ENCODE measurements at places on chromosomes 11 and 22.

- DNase-seq: no peak
Measured at GRCh38 chr22:43789452-43789851, 22.7 kb downstream of the EFCAB6 start.

DNA sequence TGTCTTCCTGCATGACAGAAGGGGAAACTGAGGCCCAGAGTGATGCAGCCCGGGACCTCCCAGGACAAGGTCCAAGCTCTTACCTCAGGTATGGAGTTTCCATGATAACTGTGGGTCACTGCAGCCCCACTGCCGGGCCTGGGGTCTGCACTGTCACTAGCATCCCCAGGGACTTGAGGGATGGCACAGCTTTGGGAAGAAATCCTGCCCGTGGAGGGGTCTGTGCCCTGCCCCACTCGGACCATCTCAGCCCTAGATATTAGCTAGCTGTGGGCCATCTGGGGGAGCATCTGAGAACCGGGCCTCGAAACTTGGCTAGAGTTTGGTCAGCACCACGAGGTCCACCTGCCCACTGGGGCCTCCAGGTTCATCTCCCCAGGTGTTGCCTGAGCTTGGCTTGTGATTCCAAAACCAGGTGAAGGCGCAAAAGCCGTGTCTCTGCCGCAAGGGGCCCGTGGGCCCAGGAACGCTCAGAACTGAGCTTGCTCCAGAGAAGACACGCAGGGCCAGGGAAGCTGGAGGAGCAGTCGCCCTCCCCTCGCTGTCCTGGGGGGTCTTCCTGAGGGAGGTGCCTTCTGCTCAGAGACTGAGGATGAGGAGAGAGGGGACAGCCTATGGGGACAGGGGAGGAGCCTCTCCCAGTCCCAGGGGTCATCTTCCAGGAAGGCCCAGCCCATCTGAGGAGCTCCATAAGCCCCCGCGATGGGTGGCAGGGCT, 4.8 kb downstream of the LINC01488 start:
- DNase-seq: no peak

DNA sequence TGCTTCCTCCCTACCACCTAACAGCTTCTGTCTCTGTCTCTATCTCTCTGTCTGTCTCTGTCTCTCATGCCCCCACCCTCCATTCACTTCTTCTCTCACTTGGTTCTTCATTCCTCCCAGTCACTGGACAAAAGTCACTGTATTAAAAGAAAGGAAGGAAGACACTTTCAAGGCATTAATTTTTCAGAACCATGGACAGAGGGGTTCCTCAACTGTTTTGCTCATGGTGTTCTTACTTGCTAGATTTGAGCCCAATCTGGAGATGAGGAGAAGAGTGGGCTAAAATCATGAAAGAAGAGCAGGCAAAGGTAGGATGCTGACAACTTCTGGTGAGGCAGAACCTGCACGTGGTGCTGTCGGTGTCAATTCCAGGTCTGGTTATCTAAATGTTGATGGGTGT, 116.7 kb upstream of the LARGE1 start:
- no peak for DNase-seq

DNA sequence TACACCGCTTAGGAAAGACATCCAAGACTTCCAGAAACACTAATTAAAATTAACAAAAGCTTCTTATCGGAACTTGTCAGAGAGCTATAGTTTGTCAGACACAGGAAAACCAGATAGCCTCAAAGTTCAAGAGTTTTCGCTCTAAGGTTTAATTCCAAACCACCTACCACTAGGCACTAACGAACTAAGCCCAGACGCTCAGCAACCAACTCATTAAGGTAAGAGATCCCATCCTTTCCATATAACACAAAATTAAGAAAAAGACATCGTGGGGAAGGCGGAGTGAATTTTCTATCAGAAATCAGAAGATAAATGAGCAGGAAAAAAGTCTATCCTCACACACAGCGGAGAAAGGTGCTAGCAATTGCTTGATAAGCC, 382 bp downstream of the IMMP1L start:
- DNase-seq: no peak

GRCh38 chr22:19456541-19456940, 9.0 kb upstream of the C22orf39 start:
- DNase-seq: no peak

DNA sequence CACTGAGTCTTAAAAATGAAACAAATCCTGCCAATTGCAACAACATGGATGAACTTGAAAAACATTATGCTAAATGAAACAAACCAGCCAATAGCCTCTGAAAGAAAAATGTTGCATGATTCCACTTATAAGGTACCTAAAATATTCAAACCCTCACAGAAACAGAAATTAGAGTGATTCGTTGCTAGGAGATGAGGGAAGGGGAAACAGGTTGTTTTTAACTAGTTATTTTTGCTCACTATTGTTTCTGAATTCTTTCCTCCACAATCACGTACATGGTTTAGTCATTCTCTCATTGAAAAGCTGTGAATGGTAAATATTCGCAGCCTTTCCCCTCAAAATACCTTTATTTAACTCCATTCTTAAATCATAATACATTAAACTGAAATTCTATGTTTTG, 14.0 kb upstream of the TYR start:
- DNase-seq: no peak

DNA sequence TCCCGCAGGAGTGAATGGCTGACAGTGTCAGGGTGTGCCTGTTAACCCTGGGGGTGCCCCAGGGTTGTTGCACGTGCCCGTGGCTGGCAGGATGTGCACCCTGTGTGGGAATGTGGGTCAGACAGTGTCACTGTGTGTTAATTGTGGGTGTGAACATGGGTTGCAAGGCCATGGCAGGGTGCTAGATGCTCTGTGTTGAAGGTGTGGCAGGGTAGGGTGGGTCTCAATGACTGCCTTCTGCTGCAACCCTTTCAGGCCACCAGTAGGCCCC, 8.3 kb downstream of the RIN1 start:
- DNase-seq: no peak

DNA sequence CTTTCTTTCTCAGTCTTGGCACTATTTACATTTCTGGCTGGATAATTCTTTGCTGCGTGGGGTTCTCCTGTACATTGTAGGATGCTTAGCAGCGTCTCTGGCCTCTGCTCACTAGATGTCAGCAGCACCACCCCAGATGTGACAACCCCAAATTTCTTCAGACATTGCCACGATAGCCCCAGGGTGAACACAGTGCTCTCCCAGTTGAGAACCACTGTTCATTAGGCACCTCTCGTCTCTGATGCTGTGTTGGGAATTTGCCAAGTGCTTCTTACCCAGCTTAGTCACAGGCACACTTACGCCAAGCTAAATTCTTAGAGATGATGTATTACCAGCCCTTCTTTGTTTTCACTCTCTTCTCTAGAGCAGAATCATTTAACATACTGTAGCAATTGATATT, 9.4 kb downstream of the TRIM6 start:
- DNase-seq: no peak

DNA sequence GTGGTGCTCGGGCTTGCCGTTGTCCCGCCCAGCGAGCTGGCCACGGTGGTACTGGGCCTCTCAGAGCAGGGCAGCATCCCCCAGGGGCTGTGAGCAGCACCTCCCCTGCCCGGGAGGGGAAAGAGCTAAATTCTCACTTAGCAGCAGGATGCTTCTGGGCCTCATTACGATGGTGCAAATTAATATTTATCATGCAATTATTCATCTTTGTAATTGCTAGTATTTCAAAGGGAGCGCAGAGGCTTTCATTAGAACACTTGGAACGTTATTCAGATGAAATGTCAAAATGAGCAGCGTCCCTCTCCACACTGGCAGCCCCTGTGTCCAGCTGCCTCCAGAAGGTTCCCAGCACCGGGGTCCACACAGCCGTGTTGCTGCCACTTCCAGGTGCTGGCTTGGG, 95.9 kb upstream of the PRR5 start:
- no peak for DNase-seq

- DNase-seq: no peak
Measured at GRCh38 chr11:133945087-133945974, 11.4 kb downstream of the IGSF9B start.

DNA sequence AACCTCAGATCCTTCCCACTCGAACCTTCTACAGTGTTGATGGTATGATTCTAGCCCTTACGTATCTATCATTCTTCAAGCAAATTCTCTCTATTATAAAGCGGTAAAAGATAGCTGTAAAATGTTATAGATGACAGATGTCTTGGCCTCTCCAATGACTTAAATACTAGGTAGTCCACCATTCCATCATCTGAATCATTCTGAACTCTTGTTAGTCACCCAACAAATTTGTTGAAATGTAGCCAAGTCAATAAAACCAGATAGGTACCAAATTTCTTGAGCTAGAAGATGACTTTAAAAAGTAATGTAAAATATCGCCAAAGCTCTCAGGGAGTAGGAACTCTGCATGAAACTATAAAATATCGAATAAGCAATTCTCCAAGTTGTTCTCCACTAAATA, 32.6 kb upstream of the PICALM start:
- no peak for DNase-seq

DNA sequence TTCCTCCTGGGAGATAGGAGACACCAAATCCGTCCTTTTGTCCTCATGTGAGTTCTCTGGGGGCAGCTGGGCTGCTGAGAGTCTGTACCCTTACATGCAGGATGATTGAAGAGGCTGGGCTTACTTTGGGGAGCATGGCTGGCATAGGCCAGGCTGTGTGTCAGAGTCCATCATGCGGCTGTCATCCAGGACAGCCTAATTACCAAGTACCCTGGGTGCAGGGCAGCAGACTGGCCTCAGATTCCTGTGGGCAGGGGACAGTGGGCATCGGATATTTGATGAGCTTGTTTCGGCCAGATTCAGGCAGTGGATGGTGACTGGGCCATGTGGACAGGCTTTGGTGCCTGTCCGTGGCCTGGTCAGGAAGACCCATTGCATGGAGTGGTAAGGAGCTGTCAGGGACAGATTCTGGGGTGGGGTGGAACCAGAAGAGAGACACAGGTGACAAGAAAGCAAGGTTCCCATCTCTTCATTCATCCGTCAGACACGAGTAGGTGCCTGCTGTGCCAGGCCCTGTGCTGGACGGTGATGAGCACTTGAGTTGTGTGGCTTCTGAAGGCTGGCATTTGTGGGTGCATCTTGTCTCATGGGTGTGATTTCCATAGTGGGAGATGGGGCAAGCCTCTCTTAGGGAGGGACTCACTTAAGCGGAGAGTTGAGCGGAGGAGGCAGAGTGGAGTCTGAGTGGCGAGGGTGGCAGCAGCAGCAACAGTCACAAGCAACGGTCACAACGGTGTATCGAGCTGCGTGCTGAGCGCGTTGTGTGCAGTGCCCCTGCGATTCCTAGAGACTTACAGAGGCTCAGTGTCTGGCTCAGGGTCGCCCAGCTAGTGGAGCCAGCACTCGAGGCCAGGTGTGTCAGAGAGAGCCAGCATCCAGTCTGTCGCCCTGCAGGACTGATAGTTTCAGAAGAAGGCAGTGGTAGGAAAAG, 48.7 kb downstream of the TBC1D22A start:
- no peak for DNase-seq

- no peak for DNase-seq
Measured at GRCh38 chr11:6237761-6238302, 1.1 kb upstream of the CNGA4 start.

GRCh38 chr22:39135092-39135896, 17.2 kb downstream of the CBX7 start:
- no peak for DNase-seq

DNA sequence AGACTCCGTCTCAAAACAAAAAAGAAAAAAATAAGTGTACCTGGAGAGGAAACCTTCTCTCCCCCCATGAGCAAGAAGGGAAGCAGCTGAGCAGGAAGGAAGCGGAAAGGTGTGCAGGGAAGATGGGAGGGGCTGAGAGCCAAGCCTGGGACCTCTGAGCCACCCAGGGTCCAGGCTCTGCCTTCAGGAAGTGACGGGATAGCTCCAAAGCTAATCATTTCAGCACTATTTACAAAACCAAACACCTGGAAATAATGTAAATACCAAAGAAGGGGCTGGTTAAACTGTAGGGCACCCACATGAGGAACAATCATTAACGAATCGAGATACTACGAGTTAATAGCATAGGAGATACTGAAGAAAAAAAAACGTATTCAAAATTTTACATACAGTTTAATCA, 27.9 kb downstream of the ARRB1 start:
- DNase-seq: no peak

GRCh38 chr11:102559839-102560238, 29.3 kb upstream of the MMP7 start:
- DNase-seq: no peak

DNA sequence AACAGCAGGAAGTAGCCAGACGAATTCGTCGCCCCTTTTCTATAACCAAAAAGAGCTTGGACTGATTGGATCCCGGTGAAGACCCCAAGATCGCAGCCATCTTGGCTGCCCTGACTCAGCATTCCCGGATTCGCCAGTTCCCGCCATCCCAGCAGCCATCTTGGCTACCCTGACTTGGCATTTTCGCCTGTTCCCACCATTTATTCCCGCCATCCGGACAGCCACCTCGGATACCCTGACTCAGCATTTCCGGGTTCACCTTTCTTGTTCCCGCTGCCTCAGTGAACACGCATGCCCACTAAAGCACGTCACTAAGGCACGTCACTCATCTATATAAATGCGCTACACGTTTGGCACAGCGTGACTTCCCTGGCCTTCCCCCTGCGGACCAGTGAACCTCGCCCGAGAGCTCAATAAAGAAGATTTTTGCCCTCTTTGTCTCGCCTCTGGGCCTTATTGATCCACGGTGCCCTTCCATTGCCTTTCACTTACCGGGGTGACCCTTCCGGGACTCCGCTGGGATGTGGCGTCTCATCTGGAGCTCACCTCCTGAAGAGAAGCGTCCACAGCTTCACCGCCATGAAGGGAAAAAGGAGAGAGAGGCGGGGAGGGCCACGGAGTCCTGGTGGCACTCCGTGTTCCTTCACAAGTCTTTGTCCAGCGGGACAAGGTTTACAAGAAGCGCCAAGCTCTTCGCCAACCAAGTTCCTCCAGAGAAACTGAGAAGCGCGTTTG, 4.0 kb upstream of the OR56A3 start:
- DNase-seq: no peak

- DNase-seq: no peak
Measured at GRCh38 chr22:35114131-35114980, 48.4 kb downstream of the ISX start.

GRCh38 chr22:31923747-31924146, 20.6 kb upstream of the YWHAH start:
- no peak for DNase-seq

DNA sequence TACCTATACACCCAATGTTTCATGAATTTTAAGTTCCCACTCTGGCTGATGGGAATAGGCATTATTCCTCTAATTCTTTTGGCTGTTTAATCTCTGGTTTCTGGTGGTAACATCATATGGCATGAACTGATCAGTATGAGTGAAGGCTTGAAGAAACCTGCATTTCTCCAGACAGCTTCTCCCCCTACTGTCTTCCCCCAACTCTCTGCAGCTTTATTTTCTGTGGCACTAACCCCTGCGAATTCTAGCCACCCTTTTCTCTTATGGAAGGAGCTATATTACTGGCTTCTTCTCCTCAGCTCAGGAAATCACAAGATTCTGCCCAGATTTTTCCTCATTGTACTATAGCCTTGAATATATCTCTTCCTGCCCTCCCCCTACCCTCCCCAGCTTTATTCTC, 57.1 kb downstream of the CASP12 start:
- DNase-seq: no peak

All from D721Med (cell line).